Stimulated activated CD4-positive, alpha-beta T cell treated with anti-CD3 and anti-CD28 coated beads, TNF-alpha, amount 100 ng/mL, for 24 hours (primary cell): ENCODE measurements at places on chromosomes 12 and 14.

GRCh38 chr12:116248433-116248832 lies 29.1 kb downstream of the MED13L start:
- DNase-seq, result no peak

DNA sequence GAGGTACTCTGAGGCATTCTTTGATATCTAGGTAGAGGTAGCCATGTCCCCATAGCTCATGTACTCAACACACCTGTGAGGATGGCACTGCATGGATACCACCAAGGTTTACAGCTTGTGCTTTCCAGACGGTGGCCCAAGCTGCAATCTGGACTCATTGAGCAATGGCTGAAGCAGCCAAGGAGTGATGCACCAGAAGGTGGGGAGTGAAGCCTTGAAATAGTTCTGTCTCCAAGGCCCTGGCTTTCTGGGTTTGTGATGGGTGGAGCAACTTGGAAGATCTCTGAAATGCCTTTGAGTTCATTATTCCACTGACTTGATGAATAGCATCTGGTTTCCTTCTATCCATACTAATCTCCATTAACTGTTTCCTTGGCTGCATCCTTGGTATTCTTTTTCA lies 290.0 kb upstream of the NOVA1 start:
- no peak for DNase-seq

DNA sequence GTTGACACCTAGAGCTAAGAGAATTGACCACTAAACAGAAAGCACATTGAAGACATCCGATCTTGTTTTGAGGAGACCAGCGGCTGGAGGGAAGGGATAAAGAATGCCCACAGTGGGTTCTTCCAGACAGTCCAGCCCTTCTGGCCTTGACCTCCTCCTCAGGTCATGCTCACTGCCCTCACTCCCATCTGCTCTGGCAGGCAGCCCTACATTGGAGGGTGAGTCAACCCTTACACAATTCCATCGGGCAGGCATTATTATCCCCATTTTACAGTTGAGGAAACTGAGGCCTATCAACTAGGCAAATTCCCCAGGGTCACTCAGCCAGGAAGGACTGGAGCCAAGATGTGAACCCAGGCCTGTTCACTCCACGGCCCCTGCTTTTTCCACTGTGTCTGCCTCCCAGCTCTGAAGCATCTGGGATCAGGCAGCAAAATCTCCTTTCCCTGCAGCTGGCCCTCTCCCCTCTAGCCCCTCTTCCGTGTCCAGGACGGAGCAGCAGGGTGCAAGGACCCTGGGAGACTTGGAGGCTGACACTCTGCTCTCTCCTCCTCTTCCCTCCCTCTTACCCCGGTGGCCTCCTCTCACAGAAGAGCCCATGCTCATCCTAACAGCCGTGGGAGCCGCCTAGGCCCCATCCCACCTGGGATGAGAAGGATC lies 5.3 kb downstream of the SCNN1A start:
- no peak for DNase-seq

DNA sequence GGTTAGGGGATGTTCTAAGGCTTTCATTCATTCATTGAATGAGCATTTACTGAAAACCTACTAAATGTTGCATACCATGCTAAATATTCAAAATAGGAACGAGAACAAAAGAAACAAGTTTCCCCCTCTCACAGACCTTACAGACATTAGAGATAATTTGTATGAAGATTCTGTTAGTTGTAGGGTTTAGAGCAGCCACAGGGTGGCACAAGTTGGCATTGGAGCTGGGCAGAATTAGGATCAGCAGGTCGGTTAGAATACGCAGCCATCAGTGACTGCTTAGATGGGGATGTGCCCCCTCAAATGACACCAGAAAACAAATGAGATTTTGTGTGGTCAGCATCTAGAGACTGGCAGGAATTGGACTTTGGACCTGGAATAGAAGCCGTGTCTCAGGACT lies 166.3 kb upstream of the DAAM1 start:
- DNase-seq, result no peak
